Heart left ventricle (tissue), 16 donors: ENCODE measurements at places on chromosomes 11 and 22. TPM values are rescaled to one million over a fixed set of nuclear protein-coding genes. Genes with fewer than 3 reads are reported as not detected.

DNA sequence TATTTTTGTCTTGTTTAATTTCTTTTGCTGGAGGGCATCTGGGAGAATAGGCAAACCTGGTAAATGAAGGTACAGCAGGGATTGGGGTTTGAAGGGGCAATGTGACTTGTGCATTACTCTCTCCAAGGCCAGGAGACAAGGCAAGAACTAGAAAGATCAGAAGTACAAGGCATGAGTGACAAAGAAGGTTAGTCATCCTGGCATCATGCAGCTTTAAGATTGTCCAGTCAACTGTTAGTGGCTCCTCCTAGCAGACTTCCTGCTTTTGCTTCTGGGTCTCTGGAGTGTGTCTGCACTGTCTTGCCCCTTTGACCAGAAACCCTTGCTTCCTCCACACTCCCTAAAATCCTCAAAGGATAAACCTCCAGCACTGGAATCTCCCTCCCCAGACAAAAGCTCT is 27.2 kb upstream of the GLYATL1 start:
- DNase-seq: no peak

- DNase-seq: no peak
Observed at GRCh38 chr11:59380263-59381059, 21.8 kb downstream of the OR5AN1 start.

DNA sequence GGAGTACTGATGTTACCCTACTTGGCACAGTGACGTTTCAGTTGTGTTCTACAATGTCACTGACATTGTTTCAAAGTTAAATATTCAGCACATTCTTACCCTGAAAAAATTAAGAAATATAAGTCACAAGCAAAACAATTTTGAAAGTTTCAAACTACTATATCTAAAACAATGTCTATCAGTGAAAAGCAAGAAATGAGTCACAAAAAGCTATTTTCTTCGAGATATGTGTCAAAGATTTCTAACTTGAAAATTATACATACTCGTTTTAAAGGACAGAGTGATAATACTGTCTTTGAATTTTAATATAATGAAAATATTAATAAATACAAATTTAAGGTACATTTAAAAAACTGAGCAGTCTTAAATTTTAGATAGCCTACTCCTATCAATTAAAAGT is 42.9 kb downstream of the RDX start:
- DNase-seq: no peak

DNA sequence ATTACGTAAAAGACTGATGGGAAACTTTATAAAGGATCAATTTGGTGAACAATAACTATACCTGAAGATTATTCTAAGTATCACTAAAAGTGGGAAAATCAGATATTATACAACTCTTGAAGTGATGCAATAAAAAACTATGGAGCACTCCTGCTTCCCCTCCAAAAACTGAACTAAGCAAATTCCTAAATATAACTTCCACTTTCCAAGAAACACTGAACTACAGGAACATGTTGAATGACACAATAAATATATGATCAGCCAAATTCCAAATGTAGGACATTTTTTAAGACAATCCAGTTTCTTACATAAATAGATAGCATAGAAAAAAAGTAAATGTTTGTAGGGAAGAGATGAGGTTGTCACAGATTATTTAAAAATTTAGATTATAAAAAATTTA is 102.1 kb upstream of the APOA1 start:
- no peak for DNase-seq

DNA sequence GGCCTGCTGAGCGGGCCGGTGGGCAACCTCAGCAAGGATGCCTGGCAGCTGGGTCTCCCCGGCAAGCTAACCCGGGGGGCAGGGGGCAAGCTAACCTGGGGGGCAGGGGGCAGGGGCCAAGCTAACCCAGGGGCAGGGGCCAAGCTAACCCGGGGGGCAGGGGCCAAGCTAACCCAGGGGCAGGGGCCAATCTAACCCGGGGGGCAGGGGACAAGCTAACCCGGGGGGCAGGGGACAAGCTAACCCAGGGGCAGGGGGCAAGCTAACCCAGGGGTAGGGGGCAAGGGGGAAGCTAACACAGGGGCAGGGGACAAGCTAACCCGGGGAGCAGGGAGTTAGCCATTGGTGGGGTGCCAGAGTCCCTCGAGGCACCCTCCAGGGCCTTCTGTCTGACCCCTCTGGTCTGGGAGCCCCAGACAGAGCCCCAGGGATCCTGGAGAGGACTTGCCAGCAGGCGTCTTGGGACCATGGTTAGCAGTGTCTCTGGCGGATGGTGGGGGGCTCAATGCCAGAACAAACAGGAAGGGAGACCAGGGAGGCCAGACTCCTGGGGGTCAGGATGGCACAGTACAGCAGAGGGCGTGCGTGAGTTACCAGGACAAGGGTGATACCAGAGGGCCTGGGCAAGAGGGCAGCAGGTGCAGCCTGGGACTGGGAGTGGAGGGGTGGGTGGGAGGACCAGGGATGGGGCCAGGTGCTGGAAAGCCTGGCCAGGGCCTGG is 16.1 kb downstream of the IGF2 start:
- no peak for DNase-seq

GRCh38 chr22:44109416-44109815 is 71.3 kb upstream of the PARVG start:
- peak; percentile 19 for DNase-seq

KRTAP5-11 gene
- not detected for total RNA-seq

DNA sequence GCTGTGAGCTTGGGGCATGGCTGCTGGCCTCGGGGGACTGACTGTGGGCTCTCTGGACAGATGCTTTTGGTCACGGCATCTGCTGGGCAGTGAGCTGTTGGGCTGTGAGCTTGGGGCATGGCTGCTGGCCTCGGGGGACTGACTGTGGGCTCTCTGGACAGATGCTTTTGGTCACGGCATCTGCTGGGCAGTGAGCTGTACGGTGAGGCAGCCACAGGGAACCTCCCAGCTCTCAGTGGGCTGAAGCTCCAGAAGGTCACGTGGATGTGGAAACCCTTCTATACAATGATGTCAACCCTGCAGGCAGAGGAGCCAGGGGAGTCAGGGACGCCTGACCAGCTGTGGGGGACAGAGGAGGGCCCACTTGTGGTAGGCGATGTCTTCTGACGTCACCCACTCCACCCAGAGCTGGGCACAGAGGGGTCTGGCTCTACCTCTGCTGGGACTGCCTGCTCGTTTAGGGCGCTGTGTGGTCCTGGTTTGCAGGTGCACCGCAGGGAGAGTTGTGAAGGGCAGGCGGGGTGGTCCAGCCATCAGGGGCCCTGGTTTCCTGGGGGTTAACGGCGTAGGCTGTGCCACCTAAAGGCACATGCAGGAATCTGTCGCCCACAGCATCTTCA is 1331.3 kb downstream of the BRD1 start:
- DNase-seq: no peak
